ENCODE measurements at places on chromosomes 11 and 22.

DNA sequence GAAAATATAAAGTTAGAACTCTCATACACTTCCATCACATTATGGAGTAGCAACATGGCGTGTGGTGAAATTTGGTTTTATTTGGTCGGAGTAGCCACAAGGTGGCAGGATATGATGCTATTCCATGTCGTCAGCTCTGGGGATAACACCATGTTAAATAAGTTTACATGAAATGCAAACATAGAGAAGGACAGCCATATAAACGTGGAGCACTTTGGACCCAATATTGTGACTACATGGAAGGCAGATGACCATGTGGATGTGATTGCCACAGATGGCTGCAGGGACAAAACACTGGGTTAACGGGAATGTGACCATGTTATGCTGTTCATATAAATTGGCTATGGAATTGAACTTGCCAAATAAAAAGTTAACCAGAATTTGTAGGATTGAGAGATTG is 21.0 kb downstream of the OR5M11 start:
- no peak for DNase-seq

GRCh38 chr11:65546217-65546958 is 11.8 kb downstream of the LTBP3 start:
- no peak for DNase-seq

GRCh38 chr22:22158965-22159364 is 85.6 kb upstream of the VPREB1 start:
- DNase-seq, result no peak

DNA sequence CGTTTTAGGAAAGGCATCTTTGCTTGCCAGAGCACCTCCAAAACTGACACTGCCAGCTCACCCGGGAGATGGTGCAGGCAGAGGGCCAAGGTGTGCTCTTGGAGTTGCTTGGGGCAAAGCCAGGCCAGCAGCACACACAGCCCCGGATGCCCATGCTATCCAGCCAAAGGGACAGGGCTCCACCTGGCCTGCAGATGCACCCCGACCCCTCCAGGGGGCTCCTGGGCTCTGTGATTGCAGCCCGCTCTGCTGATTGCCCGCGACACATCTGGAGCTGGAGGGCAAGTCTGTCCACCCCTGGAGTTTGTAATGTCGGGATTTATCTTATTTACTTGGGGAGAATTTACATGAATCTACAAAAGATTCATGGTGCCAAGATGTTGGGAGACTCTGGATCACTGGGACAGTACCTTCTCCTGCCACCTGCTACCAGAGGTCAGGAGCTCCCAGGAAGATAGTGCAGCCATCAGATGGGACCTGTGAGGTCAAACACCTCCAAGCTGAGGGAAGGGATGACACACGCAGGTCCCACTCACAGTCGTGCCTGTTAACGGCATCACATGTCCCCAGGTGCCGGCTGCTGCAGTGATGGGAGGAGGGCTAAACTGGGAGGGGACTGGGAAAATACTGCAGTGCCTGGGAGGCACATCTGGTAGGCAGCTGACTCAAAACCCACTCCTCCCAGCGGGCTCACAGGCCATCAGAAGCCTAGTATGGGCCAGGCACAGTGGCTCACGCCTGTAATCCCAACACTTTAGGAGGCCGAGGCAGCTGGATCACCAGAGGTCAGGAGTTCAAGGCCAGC is 17.2 kb downstream of the CBX7 start:
- peak; percentile 13 for DNase-seq

GRCh38 chr22:46891382-46891951 is 129.0 kb downstream of the TBC1D22A start:
- DNase-seq, result no peak
